ENCODE measurements at places on chromosomes 5 and 9.
A peak's percentile ranks its signal among the peaks of the same experiment; 100 is the strongest.

GRCh38 chr9:121160025-121160424 is 41.6 kb downstream of the RAB14 start:
- DNase-seq: no peak

GRCh38 chr5:149636861-149637246 is 55.6 kb downstream of the ARHGEF37 start:
- DNase-seq: peak; percentile 76

DNA sequence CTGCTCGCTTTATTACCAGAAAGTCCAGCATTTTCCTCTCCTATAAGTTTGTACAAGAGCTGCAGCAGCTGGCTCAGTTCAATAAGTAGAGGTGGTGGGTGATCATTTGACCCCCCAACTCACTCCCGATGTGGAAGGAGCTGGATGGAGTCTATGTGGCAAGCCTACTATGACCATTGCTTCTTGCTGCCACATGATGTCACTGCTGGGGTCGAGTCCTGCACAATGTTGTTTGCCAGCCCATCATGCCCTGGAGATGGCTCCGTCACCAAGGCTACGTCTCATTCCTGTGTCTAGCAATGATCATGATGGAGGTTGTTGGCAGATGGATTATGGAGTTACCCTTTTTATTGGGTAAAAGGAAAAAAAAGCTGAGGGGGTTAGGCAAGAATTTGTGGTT is 266.3 kb downstream of the PSAT1 start:
- DNase-seq: no peak

DNA sequence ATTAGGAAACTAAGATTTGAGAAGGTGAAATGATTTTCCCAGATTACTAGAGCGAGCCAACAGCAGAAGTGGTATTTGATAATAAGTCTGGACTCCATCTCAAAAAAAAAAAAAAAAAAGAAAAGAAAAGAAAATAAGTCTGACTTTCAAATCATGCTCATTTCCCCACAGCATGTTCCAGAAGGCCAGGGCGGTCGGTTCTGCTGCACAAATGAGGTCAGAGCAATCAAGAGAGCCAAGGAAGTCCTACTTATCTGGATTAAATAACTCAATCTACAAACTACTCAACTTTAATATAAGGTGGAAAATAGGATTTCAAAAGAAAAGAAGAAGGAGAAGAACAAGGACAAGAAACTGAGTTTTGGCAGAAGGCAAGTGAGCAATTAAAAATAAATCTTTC is 130.4 kb upstream of the RASA1 start:
- no peak for DNase-seq

DNA sequence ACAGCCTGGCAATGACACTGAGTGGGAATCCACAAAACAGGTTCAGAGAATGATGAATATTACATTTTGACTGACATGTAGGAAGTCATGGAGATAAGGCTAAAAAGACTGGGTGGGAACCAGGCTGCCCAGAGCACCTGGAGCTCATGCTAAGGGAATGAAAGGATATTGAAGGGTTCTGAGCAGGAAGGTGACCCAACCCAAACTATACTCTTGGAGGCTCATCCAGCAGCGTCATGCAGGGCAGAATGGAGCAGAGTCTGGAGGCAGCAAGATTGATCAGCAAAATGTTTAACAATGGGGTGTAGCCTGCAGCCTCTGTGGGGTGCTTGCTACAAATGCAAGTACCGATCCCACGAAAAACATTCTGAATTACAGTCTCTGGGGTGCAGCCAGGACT is 120.2 kb downstream of the PSD2 start:
- DNase-seq: no peak

DNA sequence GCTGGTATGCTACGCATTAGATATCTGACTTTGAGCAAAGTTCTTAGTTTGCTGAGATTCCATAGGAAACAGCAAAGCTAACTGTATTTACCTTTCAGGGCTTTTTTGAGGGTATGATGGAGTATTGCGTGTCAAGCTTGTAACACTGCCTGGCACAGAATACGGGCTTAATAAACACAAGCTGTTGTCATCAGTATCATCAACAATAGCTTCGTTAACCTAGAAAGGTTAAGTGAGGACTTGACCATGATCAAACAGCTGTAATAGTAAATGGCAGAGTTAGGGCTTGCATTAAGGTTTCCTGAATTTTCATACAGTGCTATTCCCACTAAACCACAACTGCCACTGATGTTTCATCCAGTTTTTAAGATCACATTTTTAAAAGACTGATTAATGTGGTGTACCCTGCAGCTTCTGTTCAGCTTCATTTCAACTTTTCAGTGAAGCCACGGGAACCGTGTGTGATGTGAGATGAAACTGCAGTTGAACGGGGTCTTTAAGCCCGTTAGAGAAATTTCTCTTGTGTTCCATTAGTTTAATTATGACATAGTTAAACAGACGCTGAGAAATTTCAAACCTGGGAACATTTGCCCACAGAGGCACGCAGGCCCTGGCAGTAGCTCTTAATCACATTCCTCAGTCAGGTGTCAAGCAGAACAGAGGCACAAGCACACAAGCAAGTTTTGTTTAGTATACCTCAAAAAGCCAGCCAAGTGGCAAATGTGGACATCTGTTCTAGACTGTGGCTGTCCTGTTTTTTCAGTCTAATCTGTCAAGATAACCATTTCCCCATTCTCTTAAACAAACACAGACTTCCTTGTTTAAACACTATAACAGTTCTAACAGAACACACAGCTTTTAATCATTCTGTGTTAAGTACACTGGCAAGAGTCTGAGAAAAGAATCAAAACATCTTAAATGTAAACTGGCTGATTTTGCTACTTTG is 147.1 kb downstream of the ZNF608 start:
- DNase-seq: no peak

DNA sequence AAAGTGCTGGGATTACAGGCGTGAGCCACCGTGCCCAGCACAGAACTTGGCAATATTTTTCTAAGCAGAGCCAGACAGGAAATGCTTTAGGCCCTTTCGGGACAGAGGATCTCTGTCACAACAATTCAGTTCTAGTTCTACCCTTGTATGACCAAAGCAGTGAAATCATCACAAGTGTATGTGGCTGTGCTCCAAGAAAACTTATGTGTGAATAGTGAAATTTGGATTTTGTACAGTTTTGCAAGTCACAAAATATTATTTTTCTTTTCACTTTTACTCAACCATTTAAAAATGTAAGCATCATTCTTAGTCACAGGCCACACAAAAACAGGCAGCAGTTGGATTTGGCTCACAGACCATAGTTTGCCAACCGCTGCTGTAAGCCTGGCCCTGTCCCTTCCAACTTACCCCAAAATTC is 20.4 kb upstream of the PRUNE2 start:
- DNase-seq: no peak

GRCh38 chr5:126808521-126808988 is 31.6 kb downstream of the LMNB1 start:
- peak; percentile 63 for DNase-seq

GRCh38 chr5:112109331-112110007 is 309.6 kb downstream of the EPB41L4A start:
- no peak for DNase-seq

- no peak for DNase-seq
Measured at GRCh38 chr5:168755548-168756093, 176.5 kb upstream of the PANK3 start.

- DNase-seq: no peak
Measured at GRCh38 chr5:77006124-77006523, 24.1 kb upstream of the AGGF1 start.

GRCh38 chr9:98789483-98790133 is 6.7 kb downstream of the ANKS6 start:
- DNase-seq: no peak

DNA sequence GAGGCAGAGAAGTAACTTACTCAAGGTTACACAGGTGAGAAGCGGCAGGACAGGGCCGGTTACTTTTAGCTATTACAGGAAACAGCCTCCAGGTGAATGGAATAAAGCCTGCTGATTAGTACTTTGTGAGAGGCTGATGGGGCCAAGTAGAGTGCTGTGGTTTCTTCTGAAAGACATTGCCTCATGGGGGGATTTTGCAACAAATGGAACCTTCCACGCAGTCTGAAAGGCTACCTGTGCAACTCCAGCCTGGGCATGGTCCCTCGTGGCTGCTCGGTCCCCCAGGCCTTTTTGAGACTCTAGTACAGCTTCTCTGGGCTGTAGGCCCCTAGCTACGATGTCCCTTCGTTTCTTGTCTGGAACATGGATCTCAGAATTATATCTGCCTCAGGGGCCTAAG is 2.0 kb downstream of the TMEM268 start:
- no peak for DNase-seq

DNA sequence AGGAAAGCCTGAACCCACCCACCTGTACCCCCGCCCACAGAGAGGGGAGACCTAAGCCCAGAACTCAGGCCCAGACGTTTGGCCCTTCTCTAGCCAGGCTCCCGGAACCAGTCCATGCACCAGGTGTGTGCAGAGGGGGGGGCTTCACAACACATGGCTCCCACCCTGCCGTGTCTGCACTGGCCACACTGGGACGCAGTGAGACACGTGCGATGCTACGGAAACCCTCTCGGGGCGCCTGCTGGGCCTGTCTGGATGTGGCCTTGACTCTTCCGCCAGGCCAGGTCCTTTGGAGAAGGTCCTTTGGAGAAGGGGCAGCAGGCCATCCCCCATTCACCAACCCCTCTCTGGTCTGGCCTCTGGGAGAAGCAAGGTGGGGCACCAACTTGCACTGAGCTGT is 58.4 kb upstream of the SARDH start:
- no peak for DNase-seq

- no peak for DNase-seq
Measured at GRCh38 chr9:14899815-14900193, 10.4 kb downstream of the FREM1 start.

DNA sequence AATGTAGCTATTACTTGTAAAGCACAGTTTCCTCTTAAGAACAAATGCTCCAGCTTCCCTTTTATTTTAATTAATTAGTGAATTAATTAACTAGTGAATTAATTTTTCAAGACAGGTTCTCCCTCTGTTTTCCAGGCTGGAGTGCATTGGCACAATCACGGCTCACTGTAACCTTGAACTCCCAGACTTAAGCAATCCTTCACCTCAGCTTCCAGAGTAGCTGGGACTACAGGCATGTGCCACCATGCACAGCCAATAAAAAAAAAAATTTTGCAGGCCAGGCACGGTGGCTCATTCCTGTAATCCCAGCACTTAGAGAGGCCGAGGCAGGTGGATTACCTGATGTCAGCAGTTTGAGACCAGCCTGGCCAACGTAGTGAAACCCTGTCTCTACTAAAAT is 44.1 kb downstream of the FCHO2 start:
- DNase-seq: no peak
